ENCODE measurements at places on chromosomes 6 and 20. TPM values are rescaled to one million over a fixed set of nuclear protein-coding genes. Genes with fewer than 3 reads are reported as not detected.

- DNase-seq = no peak
Measured at GRCh38 chr20:61937146-61937962, 128.3 kb downstream of the TAF4 start.

GRCh38 chr6:34559651-34560365 lies 3.7 kb upstream of the SPDEF start:
- DNase-seq = no peak

DNA sequence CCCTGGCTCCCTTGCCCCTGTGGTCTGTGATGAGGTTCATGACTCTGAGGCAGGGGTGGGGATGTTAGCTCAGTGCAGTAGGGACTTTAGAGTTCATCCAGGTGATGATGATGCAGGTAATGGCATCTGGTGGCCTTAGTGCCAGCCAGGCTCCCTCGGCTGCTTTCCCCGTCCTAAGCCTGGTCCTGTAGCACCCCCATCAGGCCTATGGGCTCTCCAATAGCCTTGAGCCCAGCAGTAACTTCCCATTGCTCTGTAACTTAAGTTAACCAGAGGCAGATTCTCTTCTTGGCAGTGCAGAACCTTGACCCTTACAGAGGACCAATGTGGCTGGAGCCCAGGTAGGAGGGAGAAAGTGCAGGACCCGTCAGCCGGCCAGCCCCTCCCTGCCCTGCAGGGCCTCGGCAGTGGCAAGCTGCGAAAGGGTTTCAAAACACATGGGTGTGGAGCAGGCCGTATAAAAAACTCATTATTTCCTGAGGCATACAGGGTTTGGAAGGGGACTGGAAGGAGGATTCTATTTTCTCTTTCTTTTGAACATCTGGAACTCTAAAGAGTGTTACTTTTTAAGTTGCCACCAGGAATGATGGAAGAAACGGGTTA lies 406.9 kb downstream of the CDH26 start:
- DNase-seq = no peak

GRCh38 chr20:32059189-32059588 lies 7.1 kb downstream of the HCK start:
- DNase-seq = no peak

- no peak for DNase-seq
Measured at GRCh38 chr6:15387118-15387517, 141.2 kb downstream of the JARID2 start.

GRCh38 chr6:104699593-104700329 lies 160.0 kb downstream of the HACE1 start:
- DNase-seq = no peak

DNA sequence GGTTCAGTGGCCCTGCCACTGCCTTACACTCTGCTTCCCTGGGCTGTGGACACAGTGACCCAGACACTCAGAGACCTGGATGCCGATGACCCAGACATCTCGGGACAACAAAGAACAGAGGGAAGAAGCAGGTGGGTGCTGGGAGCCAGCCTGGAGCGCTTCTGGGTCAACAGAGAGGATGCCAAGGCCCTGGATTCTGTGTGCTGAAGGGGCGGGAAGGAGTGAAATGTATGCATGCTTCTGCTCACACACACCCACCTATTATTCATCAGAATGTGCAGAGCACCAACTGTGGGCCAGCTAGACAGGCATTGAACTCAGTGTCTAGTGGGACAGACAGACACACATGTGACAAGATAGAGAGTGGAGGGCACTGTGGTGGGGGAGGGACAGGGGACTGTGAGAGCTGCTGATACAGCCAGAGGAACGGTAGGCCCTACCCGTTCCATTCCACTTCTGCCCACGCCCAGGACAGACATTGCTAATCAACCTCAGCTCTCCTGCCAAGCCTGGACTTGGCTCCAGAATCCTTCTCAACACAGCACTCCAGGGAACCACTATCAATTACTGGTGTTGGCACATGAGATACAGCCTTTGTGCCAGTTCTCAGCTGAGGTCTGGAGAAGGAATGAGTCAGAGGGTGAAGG lies 20.2 kb downstream of the KCNK15 start:
- DNase-seq = no peak

DNA sequence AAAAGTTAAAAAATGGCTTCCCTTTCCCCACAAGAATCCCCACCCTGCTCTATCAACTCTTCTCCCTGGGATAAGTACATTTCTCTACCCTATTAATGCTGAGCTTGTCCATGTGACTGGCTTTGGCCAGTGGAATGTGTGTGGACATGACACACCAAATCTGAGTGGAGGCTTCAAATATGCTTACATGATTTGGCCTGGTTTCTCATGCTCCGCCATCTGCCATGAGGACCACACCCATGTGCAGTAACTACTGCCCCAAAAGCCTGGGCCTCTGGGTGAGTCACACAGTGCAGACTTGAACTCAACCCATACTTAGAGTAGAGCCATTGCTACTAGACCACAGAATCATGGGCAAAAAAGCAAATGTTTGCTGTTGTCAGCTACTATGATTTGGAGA lies 65.4 kb downstream of the PRND start:
- DNase-seq = no peak

- no peak for DNase-seq
Measured at GRCh38 chr6:84093441-84094435, 60.2 kb downstream of the MRAP2 start.

DNA sequence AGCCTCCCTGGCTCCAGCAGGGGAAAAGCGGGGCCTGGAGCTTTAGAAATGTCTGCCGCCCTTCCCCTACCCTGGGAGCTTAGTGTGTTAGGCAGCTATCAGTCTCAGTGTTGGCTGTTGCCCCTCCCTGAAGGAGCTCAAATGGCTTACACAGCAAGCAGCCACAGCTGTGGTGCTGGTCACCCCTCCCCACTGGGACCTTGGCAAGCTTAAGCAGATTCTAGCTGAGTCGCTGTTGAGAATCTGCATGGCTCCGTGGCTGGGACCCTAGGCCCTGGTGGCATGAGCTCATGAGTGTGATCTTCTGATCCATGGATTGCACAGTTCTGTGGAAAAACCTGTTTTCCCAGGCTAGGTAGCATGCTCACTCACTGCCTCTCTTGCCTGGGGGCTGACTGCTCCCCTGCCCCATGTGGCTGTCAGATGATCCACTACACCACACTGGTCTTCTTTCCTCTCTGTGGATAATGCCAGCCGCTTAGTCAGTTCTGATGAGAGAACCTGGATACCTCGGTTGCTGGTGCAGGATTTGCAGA lies 714.0 kb downstream of the MAFB start:
- no peak for DNase-seq

GRCh38 chr6:125728739-125729138 lies 20.7 kb upstream of the HEY2 start:
- no peak for DNase-seq

Gene C4B
- total RNA-seq = 5.8 TPM

Gene EXOC2
- 44.6 TPM for total RNA-seq

Gene POPDC3
- total RNA-seq = not detected

Gene PRL
- total RNA-seq = not detected

Gene BTNL2
- not detected for total RNA-seq
